ENCODE measurements at places on chromosomes 6 and 20. TPM values are rescaled to one million over a fixed set of nuclear protein-coding genes. Genes with fewer than 3 reads are reported as not detected.

- DNase-seq: no peak
Observed at GRCh38 chr6:25612666-25613065, 39.3 kb upstream of the SCGN start.

- DNase-seq: no peak
Observed at GRCh38 chr6:129959358-129959930, 58.9 kb upstream of the L3MBTL3 start.

GRCh38 chr20:63740627-63741353 lies 1.2 kb downstream of the SLC2A4RG start:
- peak; percentile 97 for DNase-seq

GRM1 gene
- total RNA-seq: 1.3 TPM

SMPD2 gene
- total RNA-seq: 5.7 TPM

All from left ventricle myocardium superior (tissue), 1 donor.